ENCODE measurements at places on chromosomes 1 and 21.

- DNase-seq = no peak
These were observed 209.9 kb downstream of the BARHL2 start for GRCh38 chr1:90507173-90507572.

DNA sequence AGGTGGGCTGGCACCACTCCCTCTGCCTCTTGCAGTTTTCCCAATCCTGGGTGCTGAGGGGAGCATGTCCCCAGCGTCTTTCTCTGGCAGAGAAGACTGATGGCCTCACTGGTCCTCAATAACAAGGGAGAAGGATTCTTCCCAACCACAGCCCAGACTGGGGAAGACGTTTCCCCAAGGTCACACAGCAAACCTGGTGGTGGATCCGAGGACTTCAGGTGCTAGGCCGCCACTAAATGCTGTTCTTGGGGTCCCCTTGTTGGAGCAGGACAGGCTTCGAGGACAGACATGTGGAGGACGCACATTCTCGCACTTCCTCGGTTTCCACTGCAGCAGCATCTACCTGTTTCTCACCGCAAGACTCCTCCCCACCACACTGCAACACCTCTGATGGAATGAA lies 30.9 kb upstream of the PAX7 start:
- no peak for DNase-seq

GRCh38 chr1:54297596-54298283 lies 97.8 kb downstream of the MRPL37 start:
- no peak for DNase-seq

GRCh38 chr1:19563324-19564097 lies 78.2 kb upstream of the CAPZB start:
- no peak for DNase-seq

DNA sequence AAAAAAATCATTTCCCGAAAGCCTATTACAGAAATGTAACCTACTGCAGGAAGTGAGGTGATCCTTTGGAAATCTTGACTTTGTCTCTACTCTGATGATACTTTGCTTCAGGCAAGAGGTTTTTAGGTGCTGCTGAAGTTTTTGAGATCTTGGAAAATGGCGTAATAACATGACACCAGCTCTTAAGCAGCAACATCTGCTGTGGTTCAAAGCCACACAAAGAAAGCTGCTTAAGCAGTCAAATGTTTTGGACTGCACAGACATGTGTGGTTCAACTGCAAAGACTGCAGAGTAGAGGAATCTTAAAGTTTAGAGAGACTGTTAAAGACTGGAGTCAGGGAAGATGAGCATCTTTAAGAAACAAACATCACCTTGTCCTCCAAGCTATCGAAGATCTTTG lies 139.0 kb downstream of the RASAL2 start:
- DNase-seq = no peak

DNA sequence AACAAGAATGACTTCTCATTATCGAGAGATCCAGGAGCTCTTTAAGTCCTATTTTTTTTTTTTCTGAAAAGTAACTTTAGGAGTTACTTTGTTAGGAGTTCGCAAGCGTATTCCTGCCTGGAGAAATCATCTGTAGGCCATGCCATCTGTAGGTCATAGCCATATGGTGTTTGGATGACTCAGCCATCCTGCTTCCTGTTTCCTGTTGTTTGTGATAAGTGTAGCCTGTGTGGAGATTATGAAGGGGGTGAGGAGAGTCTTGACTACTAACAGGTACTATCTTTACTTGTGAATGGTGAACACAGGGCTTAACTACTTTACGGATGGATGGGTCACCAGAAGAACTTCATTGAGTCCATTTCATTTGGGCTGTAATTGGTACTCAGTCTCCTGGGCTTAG lies 327.2 kb downstream of the PTPRU start:
- no peak for DNase-seq
